ENCODE measurements at places on chromosomes 2 and 18.

DNA sequence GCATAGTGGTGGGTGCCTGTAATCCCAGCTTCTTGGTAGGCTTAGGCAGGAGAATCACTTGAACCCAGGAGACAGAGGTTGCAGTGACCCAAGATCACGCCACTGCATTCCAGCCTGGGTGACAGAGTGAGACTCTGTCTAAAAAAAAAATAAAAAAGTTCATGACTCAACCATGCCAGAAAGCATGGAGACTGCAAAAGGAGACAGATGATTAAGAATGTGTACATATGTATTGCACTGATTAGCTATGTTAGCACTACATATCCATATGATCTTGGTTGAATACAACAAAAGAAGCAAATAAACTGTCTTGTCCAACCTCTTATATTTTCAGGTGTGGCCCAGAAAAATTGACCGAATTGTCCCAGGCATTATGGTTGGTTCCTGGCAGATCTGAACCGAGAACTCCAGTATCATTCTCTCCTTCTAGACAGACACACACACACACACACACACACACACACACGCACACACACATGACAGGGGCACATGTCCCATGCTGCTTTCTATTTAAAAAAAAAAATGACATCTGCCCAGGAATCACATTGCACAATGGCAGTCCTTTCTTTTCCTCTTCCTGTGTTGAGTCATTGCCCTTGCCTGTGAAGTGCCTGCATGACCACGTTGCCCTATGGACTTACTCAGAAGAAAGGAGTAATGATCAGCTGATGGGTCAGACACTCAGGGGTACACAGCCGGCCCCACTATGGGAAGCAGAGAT lies 65.6 kb downstream of the MYCN start:
- DNase-seq = peak; percentile 90

GRCh38 chr2:135258193-135258592 lies 206.1 kb downstream of the RAB3GAP1 start:
- DNase-seq = no peak

- no peak for DNase-seq
Measured at GRCh38 chr2:240958366-240959213, 39.8 kb upstream of the SNED1 start.

GRCh38 chr18:22284581-22285360 lies 115.4 kb downstream of the GATA6 start:
- no peak for DNase-seq

DNA sequence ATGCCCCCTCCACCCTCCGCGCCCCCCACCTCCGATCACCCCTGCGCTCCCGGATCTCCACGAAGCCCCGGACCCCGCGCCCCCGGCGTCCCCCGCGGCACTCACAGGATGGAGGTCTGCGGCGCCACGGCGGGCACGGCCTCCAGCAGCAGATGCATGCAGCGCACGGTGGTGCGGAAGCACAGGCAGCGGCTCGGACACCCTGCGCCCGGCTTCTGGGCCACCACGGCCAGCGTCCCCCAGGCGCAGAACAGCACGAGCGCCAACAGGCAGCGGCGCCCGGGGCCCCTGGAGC lies 217 bp downstream of the PXDN start:
- no peak for DNase-seq

DNA sequence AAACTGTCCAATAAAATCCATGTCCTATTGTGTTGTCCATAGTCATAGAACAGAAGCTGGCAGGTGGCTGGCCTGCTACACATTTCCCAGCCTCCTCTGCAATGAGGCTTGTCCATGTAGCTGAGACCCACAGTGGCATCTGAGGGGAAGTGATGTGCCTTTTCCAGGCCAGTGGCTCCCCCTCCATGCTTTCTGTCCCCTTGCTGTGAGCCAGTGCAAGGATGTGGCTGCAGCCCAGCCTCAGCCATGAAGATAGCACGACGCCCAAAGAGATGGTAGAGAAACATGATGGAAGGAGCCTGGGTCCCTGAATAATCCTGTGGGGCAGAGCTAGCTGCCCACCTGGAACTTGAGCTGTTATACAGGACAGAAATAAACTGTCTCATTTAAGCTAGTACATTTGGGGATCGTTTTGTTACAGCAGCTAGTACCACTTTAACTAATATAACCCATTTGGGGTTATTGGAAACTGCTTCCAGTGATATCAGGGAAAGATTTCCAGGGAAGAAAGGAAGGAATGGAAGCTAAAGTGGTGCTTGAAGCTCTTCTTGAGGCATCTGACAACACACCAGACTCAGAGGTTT lies 40.3 kb downstream of the SFXN5 start:
- no peak for DNase-seq

- no peak for DNase-seq
Measured at GRCh38 chr2:133139847-133140533, 428.3 kb downstream of the NCKAP5 start.

DNA sequence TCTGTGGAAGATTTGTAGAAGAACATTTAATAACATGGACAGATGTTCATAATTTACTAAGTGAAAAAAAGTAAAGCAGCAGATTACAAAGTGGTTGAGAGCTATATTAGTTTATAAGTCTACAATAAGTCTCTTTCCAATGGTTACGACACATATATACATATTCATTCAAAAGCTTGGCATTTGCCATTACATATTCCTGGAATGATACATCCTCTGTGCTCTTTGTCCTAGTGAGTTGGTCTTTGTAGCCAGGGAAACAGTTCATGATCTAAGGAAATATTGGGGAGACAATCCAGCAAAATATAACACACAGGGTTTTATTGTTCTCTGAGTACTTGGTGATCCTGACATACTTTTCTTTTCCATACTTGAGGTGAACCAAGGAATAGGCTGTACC lies 32.5 kb upstream of the SOS1 start:
- DNase-seq = no peak

DNA sequence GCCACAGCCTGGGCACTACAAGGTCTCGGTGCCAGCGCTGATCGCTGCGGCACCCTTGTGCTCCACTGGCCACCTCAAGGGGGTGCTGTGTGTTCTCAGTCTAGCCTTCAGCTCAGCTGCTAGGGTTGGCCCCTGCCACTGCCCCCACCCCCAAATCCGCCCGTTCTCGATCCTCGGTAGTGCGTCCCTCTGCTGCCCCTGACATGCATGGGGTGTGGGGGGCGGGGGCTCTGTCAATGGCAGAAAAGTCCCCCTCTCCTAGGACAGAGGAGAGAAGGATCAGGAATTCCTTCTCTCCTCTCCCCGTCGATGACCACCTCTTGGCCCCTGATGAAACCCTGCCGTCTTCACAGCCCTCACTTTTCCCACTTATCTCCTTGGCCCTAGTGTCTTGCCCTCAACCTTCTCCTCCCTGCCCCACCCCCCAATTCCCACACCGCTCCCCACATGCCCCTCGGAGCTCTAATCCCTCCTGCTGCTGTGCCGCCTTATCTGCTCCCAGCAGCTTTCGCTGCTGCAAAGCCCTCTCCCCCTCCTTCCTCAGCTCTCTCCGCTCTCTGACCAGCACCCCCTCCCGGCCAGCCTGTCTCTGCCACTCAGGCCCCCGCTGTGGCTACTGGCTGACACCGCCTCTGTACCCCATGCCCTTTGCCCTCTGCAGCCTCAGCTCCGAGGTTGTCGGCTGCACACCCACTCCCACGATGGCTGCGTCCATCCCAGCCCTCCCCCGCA lies 4.3 kb upstream of the ASIC4 start:
- peak; percentile 45 for DNase-seq

- no peak for DNase-seq
Measured at GRCh38 chr18:3086871-3087270, 73.9 kb upstream of the LPIN2 start.

DNA sequence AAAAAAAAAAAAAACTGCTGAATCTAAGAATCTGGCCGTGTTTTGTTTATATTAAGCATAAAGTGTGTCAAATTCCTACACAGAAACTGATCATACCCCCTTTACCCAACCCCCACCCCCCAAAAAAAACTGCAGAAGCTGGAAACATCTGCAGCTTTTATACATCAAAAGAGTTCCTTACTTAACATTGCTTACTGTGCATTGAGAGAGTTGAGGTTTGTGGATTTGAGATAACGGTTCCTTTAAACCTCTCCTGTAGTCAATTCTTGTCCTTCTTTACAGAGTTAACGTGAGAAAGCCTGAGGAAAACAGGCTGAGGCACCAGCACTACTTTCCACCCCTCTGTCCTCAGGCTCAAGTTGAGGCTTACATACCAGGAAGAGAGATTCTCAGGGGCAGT lies 34.5 kb downstream of the FRZB start:
- no peak for DNase-seq

DNA sequence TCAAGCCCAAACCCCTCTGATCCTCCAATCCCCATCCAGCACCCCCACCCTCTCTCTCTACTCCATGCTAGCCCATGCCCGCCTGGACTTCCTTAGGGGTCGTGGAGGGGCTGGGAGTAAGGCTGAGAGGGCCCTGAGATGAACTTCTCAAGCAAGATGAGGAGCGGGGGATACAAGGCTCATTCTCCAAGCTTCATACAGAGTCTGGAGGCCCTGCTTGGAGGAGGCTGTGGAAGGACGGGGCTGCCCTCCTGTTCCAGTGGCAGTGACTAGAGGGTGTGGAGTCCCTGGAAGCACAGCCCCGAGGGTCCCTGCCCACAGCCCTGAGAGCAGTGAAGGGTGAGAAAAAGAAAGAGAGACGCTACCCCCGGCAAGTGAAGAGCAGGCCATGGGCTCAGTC lies 45.6 kb downstream of the EMX1 start:
- no peak for DNase-seq

DNA sequence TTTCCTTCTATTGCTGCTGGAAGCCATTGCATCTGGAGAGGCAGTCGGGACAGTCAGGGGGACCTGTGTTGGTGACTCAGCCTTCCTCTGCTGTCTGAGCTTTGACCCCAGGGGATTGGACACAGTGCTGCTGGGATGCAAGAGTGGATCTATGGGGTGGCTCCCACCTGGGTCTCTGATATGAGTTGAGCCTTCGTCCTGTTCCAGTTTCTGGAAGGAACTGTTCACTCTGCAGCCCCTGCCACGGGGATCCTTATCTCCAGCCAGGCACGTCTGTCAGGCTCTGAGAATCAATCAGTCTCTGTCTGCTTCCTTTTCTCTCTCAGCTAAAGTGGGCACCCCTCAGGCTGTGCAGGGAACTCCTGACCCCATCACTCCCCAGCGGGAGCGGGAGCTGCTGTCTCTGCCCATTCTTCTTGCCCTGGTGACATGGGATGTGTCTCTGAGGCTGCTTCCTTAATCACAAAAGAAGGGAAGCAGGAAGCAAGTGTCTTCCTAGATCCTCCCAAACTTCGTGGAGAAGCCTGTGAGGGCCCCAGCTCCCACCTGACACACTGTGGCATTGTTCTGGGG lies 51.7 kb downstream of the ARHGAP28 start:
- DNase-seq = no peak

DNA sequence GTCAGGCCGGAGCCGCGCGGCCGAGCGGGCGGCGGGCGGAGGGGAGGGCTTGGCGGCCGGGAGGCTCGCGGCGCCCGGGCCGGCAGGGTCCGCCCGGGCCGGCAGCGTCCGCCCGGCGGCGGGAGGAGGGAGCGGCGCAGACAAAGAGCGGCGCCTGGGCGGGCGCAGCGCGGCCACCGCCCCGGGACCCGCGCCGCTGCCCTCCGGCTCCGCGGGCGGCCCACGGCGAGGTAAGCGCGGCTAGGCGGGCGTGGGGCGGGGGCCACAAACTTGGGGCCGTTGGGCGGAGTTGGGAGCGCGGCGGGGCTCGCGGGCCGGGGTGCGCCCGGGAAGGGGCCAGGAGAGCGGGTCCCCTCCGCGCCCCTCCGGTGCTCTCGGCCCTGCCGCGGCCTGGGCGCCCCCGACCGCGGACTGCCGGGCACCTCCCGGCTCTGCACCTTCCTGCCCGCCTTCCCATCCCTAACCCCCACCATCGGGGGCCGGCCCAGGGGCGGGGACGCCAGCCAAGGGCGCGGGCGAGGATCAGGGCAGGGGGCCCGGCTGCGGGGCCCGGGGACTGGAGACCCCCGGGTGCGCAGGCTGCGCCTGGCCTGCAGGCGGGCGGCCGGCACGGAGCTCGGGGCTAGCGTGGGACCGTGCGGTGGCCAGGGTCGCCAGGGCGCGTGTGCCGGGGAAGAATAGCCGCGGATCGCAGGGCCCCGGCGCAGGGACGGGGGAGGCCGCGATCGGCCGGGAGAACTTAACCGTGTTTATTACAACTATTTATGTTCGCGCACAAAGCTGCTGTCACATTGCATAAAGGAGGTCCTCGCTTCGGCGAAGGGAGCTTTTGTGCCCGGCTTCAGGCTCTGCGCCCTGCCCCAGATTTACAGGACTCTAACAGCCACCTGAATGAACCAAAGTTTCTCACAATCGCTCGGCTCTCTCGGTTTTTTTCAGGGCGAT lies at the start of gene NCK2:
Gene NCK2, plus strand, starts transcription at position 4 of the 945 bp plus-strand sequence. CDS start 110,152 bp downstream, outside the sequence.
- DNase-seq = no peak

DNA sequence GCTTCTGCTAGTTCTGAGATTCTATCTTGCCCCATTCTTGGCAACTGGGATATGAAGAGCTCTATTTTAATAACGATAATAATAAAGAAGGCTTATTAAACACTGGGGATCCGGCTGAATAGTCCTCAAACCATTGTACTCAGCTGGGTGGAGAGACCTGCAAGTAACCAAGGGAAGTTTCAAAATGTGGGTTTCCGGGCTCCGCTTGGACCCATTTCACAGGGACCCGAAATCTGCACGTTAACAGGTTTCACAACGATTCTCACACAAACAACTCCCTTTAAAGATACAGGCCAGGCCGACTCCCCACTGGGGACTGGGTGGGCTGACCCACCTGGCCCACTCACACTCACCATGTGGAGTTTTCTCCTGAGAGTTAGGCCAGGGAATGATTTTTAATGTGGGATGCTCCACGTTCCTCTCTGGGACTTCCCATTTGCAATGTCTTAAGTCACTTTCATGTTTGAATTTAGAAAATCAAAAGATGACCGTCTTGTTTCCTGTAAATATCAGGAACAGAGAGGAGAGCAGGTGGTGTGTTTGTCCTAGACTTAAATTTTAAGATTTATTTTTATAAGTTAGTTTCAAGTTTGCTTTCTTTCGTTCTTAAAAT lies 96.3 kb downstream of the SH3RF3 start:
- DNase-seq = peak; percentile 46

DNA sequence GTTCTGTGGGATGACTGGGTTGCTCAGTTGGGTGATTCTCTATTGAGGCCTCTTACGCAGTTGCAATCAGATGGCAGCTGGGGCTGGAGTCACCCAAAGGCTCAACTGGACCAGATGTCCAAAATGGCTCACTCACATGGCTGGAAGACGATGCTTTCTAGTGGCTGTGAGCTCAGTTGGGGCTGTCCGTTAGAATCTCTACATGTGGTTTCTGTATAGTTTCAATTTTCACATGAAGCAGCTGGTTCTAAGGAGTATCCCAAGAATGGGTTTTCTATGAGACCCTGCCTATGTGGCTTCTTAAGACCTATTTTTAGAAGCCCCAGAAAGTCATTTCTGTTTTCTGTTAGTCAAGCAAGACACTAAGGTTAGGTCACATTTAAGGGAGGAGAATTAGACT lies 4.4 kb downstream of the XRCC5 start:
- no peak for DNase-seq

- no peak for DNase-seq
Measured at GRCh38 chr2:28570431-28570830, 74.6 kb downstream of the PLB1 start.
